ENCODE measurements at places on chromosomes 13 and 19. TPM values are rescaled to one million over a fixed set of nuclear protein-coding genes. Genes with fewer than 3 reads are reported as not detected.

Gene YJEFN3
- 23.2 TPM for total RNA-seq

Gene KIR3DL2
- total RNA-seq, result not detected

Gene RXFP2
- total RNA-seq, result not detected

Gene CYP2S1
- 33.1 TPM for total RNA-seq

Gene HCN2
- total RNA-seq, result 1.4 TPM

Gene CERS1
- 14.8 TPM for total RNA-seq

Gene NPAS1
- total RNA-seq, result 3.6 TPM

Gene LYPD5
- 0.85 TPM for total RNA-seq

DNA sequence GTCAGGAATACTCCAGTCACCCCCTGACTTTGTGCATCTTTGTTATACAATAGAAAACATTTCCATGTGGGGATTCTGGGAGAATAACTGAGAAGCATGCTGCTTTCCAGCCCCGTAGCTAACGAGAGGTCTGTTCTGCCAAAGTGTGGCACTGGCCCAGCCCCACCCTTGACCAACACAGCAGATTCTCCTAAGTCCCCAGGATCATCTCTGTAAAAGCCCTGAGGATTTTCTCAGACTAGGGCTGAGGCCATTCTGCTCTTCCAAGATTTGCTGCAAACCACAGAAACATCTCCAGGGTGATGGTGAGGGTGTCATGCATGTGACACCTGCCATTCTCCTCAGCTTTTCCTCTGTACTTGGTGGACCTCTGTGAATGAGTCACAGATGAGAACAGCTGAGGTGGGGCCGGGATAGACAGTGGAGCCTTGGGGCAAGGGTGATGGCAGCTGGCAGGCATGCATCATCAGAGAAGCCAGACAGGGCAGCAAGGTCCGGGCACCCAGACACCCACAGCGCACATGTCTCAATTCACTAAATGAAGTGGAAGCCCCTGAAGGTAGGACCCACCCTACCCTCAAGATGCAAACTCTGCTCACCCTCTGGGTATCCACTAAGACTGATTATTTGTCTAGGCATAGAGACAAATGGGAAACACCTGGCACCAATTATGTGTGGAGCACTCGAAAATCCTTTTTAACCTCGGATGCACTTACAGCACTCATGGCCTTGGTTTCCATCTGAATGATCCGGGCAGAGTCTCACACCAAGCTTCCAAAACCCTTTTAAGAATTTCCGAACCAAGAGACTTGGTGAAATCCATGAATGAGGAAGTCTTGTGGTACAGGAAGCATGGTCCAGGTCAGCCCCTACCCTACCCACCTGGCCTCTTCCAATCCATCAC lies 20.1 kb upstream of the DOCK9 start:
- no peaks in the 10 kb centered on the region for H3K27me3 ChIP-seq
- no peak for DNase-seq
- H3K36me3 ChIP-seq, result no peaks in the 10 kb centered on the region

- no peaks in the 10 kb centered on the region for H3K27me3 ChIP-seq
- H3K4me1 ChIP-seq, result peaks cover 11% of the 10 kb centered on the region
- H3K27ac ChIP-seq, result no peak overlapping the region
- no peak for DNase-seq
- no peaks in the 10 kb centered on the region for H3K36me3 ChIP-seq
- H3K4me3 ChIP-seq, result no peak overlapping the region
Observed at GRCh38 chr13:103961784-103962183, 895.6 kb upstream of the SLC10A2 start.

- no peak for DNase-seq
- H3K4me1 ChIP-seq, result peaks cover 14% of the 10 kb centered on the region
- H3K36me3 ChIP-seq, result no peaks in the 10 kb centered on the region
- H3K27ac ChIP-seq, result no peak overlapping the region
- H3K4me3 ChIP-seq, result no peak overlapping the region
- peaks cover 46% of the 10 kb centered on the region for H3K27me3 ChIP-seq
Observed at GRCh38 chr19:31627620-31628365, 278.6 kb upstream of the TSHZ3 start.

GRCh38 chr19:41929536-41930071 lies 1.4 kb upstream of the ERFL start:
- no peaks in the 10 kb centered on the region for H3K36me3 ChIP-seq
- no peak for DNase-seq
- peak overlapping the region; percentile 82 for H3K4me3 ChIP-seq
- H3K27ac ChIP-seq, result no peak overlapping the region
- H3K4me1 ChIP-seq, result peaks cover 7% of the 10 kb centered on the region

DNA sequence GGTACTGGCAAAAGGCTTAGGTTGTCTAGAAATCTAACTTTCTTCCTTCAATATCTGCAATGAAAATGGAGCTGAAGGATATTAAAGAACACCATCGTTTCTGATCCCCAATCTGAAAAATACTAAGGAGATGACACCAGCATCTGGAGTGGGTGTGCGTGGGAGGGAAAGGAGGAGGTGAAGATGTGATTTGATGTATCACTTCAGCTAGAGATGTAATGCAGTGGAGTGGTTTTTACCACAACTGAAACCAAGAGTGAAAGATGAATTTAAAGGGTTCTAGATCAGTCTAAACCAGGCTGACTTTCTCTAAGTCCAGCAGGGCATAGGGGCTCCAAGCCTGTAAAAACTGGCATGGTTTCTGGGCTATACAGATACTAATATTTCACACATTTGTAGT lies 148.4 kb downstream of the AKAP11 start:
- H3K4me1 ChIP-seq, result no peaks in the 10 kb centered on the region
- H3K27ac ChIP-seq, result no peak overlapping the region
- H3K36me3 ChIP-seq, result no peaks in the 10 kb centered on the region
- peaks cover 24% of the 10 kb centered on the region for H3K27me3 ChIP-seq

GRCh38 chr13:74026753-74027152 lies 107.5 kb downstream of the KLF12 start:
- peaks cover 40% of the 10 kb centered on the region for H3K4me1 ChIP-seq
- no peaks in the 10 kb centered on the region for H3K27me3 ChIP-seq
- peak overlapping the region; percentile 72 for H3K27ac ChIP-seq
- no peak for DNase-seq
- H3K4me3 ChIP-seq, result peak overlapping the region; percentile 30
- H3K36me3 ChIP-seq, result peaks cover 12% of the 10 kb centered on the region

DNA sequence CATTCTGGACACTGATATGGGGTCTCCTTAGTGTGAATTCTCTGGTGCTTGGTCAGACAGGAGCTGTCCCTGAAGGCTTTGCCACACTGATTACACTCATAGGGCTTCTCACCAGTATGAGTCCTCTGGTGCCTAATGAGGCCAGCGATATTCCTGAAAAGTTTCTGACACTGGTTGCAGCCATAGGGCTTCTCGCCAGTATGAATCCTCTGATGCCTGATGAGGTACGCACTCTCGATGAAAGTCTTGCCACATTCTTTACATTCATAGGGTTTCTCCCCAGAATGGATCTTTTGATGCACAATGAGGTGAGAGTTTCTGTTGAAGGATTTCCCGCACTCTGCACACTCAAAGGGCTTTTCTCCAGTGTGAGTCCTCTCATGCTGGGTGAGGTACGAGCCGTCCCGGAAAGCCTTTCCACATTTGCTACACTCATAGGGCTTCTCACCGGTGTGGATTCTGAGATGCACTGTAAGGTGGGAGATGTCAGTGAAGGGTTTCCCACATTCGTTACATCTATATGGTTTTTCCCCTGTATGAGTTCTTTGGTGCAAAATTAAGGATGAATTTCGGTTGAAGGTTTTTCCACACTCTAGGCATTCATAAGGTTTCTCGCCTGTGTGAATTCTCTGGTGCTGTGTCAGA lies 22.4 kb downstream of the ZNF329 start:
- H3K36me3 ChIP-seq, result peaks cover 63% of the 10 kb centered on the region
- no peak overlapping the region for H3K4me3 ChIP-seq
- no peaks in the 10 kb centered on the region for H3K4me1 ChIP-seq
- no peak for DNase-seq
- H3K27ac ChIP-seq, result no peak overlapping the region

- no peaks in the 10 kb centered on the region for H3K36me3 ChIP-seq
- H3K27me3 ChIP-seq, result peaks cover 6% of the 10 kb centered on the region
- DNase-seq, result no peak
- no peaks in the 10 kb centered on the region for H3K4me1 ChIP-seq
- H3K27ac ChIP-seq, result no peak overlapping the region
- no peak overlapping the region for H3K4me3 ChIP-seq
Observed at GRCh38 chr13:62846302-62846701, 1430.7 kb upstream of the PCDH20 start.

DNA sequence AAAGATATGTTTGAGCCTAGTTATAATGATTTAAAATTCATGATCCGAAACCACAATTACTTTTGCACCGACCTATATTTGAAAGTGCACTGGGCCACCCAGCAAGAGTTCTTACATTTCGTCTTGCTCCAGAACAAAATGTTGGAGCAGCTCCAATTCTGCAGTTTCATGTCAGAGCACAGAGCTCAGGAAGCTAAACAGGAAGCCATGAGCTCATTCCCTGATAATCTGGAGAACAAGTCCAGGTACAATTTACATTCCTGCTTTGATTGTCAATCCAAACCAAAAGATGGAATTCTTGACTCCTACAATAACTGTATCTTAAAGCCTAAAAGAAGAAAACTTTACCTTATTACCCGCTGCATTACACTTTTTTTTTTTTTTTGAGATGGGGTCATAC lies 131.8 kb downstream of the KCTD12 start:
- no peaks in the 10 kb centered on the region for H3K27me3 ChIP-seq
- H3K27ac ChIP-seq, result no peak overlapping the region
- no peaks in the 10 kb centered on the region for H3K36me3 ChIP-seq
- no peak for DNase-seq
- H3K4me3 ChIP-seq, result no peak overlapping the region
- H3K4me1 ChIP-seq, result peaks cover 15% of the 10 kb centered on the region

GRCh38 chr13:110653271-110653670 lies 37.9 kb downstream of the NAXD start:
- H3K27me3 ChIP-seq, result no peaks in the 10 kb centered on the region
- no peak for DNase-seq
- H3K4me1 ChIP-seq, result no peaks in the 10 kb centered on the region
- no peak overlapping the region for H3K4me3 ChIP-seq
- no peak overlapping the region for H3K27ac ChIP-seq

DNA sequence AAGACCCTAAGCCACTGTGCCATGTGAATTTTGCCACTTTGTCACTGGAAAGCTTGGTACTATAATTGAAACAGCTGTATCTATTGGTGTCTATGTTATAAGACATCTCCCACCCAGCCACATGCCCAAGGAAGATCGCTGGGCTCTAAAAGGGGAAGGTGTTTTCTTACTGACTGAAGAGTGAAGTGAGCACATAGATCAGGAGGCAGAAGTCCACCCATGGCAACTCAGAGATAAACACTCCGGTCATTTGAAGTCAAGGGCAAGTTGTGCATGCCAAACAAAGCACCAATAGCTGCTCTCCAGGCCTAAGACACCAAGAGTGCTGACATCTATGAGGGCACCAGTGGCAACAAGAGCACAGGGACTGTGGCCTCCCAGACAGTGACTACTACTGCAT lies 153.8 kb downstream of the KCTD12 start:
- H3K4me1 ChIP-seq, result peaks cover 8% of the 10 kb centered on the region
- no peaks in the 10 kb centered on the region for H3K27me3 ChIP-seq
- no peak overlapping the region for H3K4me3 ChIP-seq
- DNase-seq, result no peak

- H3K36me3 ChIP-seq, result peaks cover 38% of the 10 kb centered on the region
- H3K4me3 ChIP-seq, result peak overlapping the region; percentile 66
- H3K4me1 ChIP-seq, result peaks cover 24% of the 10 kb centered on the region
- no peaks in the 10 kb centered on the region for H3K27me3 ChIP-seq
- DNase-seq, result no peak
Observed at GRCh38 chr13:114285166-114285808, 3.9 kb downstream of the UPF3A start.

- H3K4me3 ChIP-seq, result peak overlapping the region; percentile 15
- no peaks in the 10 kb centered on the region for H3K27me3 ChIP-seq
- peaks cover 41% of the 10 kb centered on the region for H3K4me1 ChIP-seq
- H3K36me3 ChIP-seq, result peaks cover 29% of the 10 kb centered on the region
Observed at GRCh38 chr13:41054212-41054877, 7.0 kb upstream of the WBP4 start.

DNA sequence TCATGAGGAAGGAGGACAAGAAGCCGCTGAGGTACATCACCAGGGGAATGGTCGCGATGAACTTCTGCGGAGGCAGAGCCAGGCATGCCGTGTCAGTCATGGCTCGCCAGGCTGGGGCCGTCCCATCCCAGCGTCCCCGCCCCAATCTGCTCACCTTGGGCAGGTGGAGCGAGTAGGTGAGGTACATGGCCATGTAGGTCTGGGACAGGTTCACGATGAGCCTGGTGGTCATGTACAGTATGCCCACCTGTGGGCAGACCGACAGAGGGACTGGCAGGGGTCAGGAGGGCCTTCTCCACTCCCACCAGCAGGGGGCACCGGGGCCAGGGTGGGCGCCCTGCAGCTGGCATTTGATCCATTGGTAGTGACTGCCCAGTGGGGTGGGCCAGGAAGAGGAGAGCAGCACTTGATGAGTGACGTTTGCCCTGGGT lies 8.3 kb downstream of the TEKTIP1 start:
- no peak overlapping the region for H3K4me3 ChIP-seq
- no peak for DNase-seq
- H3K4me1 ChIP-seq, result no peaks in the 10 kb centered on the region
- H3K27ac ChIP-seq, result no peak overlapping the region

DNA sequence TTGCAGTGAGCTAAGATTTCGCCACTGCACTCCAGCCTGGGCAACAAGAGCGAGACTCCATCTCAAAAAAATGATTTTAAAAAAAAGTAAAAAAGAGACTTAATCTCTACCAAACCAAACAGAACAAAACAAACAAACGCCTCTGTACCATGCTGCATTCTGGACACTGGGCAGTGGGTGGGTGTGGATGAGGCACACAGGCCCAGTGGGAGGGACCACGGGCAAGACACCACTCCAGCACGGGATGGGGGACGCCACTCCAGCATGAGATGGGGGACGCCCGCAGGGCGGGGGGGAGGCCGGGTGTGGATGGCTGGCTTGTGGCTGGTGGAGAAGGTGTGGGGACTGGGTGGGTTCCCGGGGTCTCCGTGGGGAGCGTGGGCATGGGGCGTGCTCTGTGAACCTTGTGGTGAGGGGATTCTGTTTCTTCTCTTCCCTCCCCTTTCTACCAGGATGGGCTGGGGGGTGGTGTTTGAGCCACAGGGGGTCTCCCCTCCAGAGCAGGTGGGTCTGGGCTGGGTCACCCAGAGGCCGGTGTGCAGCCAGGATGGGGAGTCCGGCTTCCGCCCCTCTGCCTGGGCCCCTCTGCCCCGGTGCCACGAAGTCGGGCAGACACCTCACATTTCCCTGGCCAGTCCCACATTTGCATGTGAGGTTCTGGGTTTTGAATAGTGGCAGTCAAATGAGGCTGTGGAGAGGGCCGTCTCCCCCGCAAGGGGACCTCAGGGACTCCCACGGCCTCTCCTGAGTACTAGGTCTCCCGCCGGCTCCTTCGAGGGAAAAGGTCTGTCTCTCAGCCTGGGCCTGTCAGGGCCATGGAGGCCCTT lies 23.9 kb upstream of the MATK start:
- H3K4me1 ChIP-seq, result no peaks in the 10 kb centered on the region
- peaks cover 5% of the 10 kb centered on the region for H3K27me3 ChIP-seq
- H3K27ac ChIP-seq, result no peak overlapping the region
- H3K4me3 ChIP-seq, result no peak overlapping the region
- no peaks in the 10 kb centered on the region for H3K36me3 ChIP-seq
- no peak for DNase-seq

All from type B pancreatic cell (in vitro differentiated cells).